ENCODE measurements at places on chromosomes 6 and 20. TPM values are rescaled to one million over a fixed set of nuclear protein-coding genes. Genes with fewer than 3 reads are reported as not detected.

ANKRD66 gene
- polyA plus RNA-seq = not detected

GRCh38 chr20:34575756-34576155, 17.2 kb downstream of the MAP1LC3A start:
- DNase-seq = no peak

- DNase-seq = no peak
Measured at GRCh38 chr6:158920311-158920905, 79.6 kb downstream of the RSPH3 start.

- no peak for DNase-seq
Measured at GRCh38 chr20:20205862-20206236, 153.5 kb downstream of the CFAP61 start.

DNA sequence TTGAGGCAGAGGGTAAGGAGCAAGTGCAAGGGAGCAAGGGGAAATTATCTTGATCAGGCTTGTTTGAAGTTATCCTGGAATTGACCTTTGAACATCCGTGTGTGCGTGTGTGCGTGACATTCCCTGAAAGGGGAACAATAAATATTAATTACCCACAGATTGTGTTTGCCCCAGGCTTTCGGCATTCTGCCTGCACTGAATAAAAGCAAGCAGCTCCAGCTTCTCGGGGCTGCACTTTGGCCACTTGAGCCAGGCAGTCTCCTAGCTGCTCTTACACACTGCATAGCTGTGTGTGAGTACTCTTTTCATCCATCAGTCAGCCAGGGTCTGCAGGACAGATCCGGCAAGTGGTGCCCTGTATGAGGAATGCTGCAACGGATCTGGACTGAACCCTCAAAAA, 107.7 kb upstream of the BTN3A2 start:
- DNase-seq = no peak

Data from A549 (cell line).